ENCODE measurements at places on chromosomes 6 and 20. TPM values are rescaled to one million over a fixed set of nuclear protein-coding genes. Genes with fewer than 3 reads are reported as not detected.

- DNase-seq, result no peak
- no peaks in the 10 kb centered on the region for H3K36me3 ChIP-seq
- H3K4me1 ChIP-seq, result no peaks in the 10 kb centered on the region
- no peaks in the 10 kb centered on the region for H3K27me3 ChIP-seq
- no peak overlapping the region for H3K4me3 ChIP-seq
Measured at GRCh38 chr6:151719070-151719469, 88.4 kb upstream of the ESR1 start.

- no peaks in the 10 kb centered on the region for H3K4me1 ChIP-seq
- DNase-seq, result no peak
- no peaks in the 10 kb centered on the region for H3K36me3 ChIP-seq
- H3K4me3 ChIP-seq, result no peak overlapping the region
- no peak overlapping the region for H3K27ac ChIP-seq
Measured at GRCh38 chr6:48206091-48206490, 95.1 kb upstream of the PTCHD4 start.

DNA sequence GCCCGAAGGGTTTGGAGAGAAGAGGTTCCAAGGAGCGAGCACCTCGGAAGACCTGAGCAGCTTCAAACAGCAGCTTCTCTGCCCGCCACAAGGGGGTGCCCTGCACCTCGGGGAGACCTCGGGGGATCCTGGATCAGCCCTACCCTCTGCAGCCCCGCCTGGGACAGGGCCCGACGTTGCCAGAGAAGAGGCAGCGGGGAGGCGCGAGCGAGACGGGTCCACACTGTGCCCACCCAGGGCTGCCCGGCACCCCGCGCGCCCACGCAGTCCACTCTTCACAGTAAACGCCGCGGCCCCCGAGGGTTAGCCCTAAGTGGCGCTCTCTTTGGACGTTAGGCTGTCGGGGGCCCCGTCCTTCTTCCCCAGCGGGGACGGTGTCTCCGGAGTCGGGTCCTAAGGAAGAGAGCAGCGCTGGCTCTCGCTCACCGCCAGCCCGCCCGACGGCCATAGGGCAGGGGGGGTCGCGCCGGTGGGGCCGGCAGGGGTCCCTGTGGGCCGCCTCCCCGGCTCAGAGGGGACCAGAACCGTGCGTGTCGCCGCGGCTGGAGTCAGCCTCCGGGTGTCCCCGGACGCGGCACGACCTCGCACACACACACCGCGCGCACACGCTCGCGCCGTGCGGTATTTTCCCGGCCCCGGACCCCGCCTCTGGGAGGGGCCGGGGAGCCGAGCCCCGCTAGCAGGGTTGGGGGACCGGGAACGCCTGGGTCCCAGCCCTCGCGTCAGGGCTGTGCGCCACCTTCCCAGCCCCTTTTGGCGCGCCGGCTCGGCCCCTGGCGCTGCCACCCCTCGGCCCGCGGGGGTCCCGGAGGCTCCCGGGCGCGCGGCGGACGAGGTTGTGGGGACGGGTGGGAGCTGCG lies 929 bp downstream of the CDH22 start:
- peaks cover 2% of the 10 kb centered on the region for H3K27me3 ChIP-seq
- H3K36me3 ChIP-seq, result no peaks in the 10 kb centered on the region
- peaks cover 3% of the 10 kb centered on the region for H3K4me1 ChIP-seq
- H3K4me3 ChIP-seq, result peak overlapping the region; percentile 41
- H3K27ac ChIP-seq, result no peak overlapping the region
- DNase-seq, result no peak

GRCh38 chr6:132733814-132734213 lies 20.0 kb upstream of the VNN1 start:
- H3K4me3 ChIP-seq, result no peak overlapping the region
- H3K27ac ChIP-seq, result no peak overlapping the region
- no peaks in the 10 kb centered on the region for H3K27me3 ChIP-seq
- no peaks in the 10 kb centered on the region for H3K4me1 ChIP-seq

Gene RFX6
- total RNA-seq, result 1.8 TPM

Gene EPPIN
- not detected for total RNA-seq

DNA sequence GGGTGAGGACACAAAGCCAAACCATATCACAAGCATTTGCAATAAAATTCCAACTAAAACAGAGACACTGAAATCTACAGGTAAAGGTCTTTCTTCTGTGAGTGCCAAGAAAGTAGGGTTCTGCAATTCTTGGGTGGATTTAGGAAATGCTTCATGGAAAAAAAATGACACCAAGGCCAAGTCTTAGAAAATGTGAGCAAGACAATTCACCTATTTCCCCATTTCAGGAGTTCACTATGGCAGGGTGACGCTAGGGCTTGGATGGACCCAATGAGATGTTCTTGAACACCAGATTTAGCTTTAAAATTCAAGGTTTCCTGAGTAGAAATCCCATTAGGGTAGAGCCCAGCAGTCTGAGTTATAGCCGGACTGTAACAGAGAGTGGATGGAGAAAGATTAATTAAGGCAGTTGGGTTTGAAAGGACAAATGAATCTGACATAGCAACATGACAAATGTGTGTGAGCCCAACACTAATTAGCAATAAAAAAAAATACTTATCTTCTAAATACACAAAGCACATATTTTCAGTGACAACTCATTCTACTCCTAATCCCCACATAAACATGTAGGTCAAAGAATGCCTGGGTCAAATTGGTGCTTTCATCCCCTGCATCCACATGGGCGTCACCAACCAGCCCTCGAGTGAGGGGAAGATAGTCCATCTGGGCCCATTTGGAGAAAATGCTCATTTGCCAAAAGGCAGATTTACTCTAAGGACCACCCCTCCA lies 180.4 kb upstream of the JARID2 start:
- peaks cover 4% of the 10 kb centered on the region for H3K4me1 ChIP-seq
- no peak overlapping the region for H3K27ac ChIP-seq
- H3K27me3 ChIP-seq, result no peaks in the 10 kb centered on the region
- no peaks in the 10 kb centered on the region for H3K36me3 ChIP-seq

Gene HLA-DQB1
- 5.4 TPM for total RNA-seq

GRCh38 chr6:122753688-122754056 lies 25.8 kb upstream of the FABP7 start:
- peak overlapping the region; percentile 33 for H3K4me3 ChIP-seq
- H3K27ac ChIP-seq, result peak overlapping the region; percentile 52

Gene TBXT
- not detected for total RNA-seq

Gene ADGRF5
- total RNA-seq, result 22.5 TPM

DNA sequence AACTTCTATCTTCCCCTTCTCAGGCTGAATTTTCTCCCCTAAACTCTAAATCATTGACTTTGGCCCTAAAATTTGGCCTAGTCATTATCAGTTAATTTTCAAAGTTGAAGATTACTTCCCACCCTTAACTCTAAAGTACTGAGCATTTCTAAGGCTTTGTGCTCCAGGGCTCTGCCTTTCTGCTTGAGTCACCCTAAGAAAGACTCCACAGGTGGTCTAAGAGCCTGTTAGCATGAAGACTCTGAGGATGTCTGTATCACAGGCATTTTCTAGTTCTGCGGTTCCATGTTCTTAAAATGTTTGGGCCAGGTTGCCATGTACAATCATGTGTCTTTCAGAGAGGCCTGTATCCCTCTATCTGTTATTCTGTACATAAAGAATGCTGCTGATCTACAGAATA lies 808.1 kb upstream of the MANEA start:
- no peaks in the 10 kb centered on the region for H3K4me1 ChIP-seq
- no peaks in the 10 kb centered on the region for H3K27me3 ChIP-seq
- no peak overlapping the region for H3K4me3 ChIP-seq
- DNase-seq, result no peak

- no peaks in the 10 kb centered on the region for H3K27me3 ChIP-seq
- H3K27ac ChIP-seq, result no peak overlapping the region
- no peaks in the 10 kb centered on the region for H3K4me1 ChIP-seq
- no peaks in the 10 kb centered on the region for H3K36me3 ChIP-seq
- no peak overlapping the region for H3K4me3 ChIP-seq
- DNase-seq, result no peak
Measured at GRCh38 chr6:10030942-10031537, 383.8 kb downstream of the TFAP2A start.

GRCh38 chr20:9978397-9979004 lies 56.3 kb upstream of the ANKEF1 start:
- H3K36me3 ChIP-seq, result no peaks in the 10 kb centered on the region
- H3K27ac ChIP-seq, result no peak overlapping the region
- no peaks in the 10 kb centered on the region for H3K4me1 ChIP-seq

GRCh38 chr20:23311947-23312506 lies 38.6 kb upstream of the NXT1 start:
- H3K4me1 ChIP-seq, result no peaks in the 10 kb centered on the region
- DNase-seq, result no peak
- no peaks in the 10 kb centered on the region for H3K36me3 ChIP-seq
- no peak overlapping the region for H3K27ac ChIP-seq
- no peak overlapping the region for H3K4me3 ChIP-seq

DNA sequence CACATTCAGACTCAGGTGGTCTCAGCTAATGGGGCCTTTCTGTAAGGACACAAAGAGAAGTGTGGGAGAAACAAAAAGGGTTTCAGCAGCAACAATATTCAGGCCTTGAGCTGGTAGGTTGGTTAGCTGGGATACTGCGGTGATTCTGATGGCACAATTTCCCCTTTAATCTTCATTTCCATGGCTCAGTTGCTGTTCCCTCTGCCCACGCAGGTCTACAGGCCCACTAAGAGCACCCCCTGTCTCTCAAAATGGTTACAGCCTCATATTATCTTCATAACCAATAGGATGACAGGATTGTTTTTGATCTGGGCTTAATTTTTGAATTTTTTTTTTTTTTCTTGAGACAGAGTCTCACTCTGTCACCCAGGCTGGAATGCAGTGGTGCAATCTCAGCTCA lies 48.9 kb downstream of the MYB start:
- DNase-seq, result no peak
- no peaks in the 10 kb centered on the region for H3K4me1 ChIP-seq
- H3K36me3 ChIP-seq, result no peaks in the 10 kb centered on the region
- H3K27me3 ChIP-seq, result no peaks in the 10 kb centered on the region
- no peak overlapping the region for H3K4me3 ChIP-seq

Gene EMILIN3
- 1.3 TPM for total RNA-seq

GRCh38 chr20:6887966-6888365 lies 120.5 kb downstream of the BMP2 start:
- H3K36me3 ChIP-seq, result no peaks in the 10 kb centered on the region
- no peak overlapping the region for H3K4me3 ChIP-seq
- no peak overlapping the region for H3K27ac ChIP-seq
- no peaks in the 10 kb centered on the region for H3K27me3 ChIP-seq

DNA sequence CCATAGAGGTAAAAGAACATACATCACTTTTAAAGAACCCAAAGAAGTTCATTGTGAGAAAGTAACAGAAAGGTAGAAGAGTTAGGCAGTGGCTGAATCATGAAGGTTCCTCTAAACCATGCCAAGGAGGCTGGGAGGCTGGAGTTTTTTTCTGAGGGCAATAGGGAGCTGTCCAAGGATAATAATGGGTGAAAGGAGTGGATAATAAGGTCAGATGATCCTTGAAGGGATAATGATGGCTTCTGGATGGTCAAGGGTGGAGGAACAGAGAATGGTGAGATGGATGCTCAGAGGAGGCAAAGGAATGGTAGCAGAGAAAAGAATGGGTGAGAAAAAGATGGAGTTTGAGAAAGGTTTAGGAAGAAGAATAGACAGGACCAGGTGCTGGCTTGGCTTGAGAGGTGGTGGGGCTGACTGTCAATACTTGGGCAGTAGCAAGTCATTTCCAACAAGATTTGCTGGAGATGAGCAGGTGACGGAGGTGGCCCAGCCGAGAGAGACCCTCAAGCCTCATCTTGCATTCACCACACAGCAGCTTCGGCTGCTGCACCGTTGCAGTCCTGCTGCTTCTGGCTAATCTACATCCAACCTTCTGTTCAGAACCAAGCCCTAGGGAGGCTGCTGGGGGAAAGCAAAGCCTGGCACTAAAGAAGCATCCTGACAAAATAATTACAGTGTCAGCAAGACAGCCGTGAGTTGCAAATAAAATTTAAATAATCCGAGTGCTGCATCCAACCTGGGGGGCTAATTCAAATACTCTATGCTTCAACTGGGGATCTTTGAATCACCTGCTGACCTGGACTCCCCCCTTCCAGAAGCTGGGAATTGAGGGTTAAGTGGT lies 131.2 kb upstream of the KCNG1 start:
- H3K4me3 ChIP-seq, result no peak overlapping the region
- H3K27me3 ChIP-seq, result no peaks in the 10 kb centered on the region
- H3K4me1 ChIP-seq, result no peaks in the 10 kb centered on the region
- no peak for DNase-seq

Gene MLN
- not detected for total RNA-seq

DNA sequence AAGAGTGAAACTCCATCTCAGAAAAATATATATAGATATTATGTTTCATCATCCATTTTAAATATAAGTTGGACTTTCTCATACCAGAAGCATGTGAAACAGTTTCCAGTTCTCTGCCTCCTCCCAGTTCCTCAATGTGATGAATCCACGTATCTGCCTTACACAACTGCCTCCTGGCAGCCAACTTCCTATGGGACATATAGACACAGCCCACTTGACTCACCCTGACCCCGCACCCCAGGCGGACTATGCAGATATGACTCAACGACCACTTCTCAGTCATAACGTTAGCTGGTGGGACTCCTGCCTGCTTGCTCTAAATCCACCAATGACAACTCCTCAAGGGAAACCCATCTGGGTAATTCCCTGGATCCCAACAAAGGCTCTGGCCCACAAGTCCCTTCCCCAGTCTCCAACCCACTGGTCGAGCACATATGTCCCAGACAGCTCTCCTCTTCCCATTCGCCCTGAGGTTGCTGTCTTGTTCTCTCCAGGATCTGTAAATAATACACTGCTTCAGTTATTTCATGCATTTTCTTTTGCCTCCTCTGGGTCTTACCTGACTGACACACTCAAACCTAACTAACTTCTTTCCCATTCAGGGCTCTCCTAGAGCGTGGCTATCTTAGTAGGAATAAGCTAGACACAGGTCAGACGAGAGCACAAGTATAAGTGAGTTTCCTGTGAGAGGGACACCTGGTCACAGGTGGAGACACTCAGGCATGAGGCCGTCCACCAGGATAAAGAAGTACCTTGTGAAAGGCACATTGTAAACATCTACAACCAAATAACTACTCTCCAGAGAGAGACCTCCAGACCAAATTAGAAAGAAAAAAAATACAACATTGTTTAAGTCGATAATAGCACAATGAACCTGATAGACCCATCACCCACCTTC lies 548.5 kb downstream of the CD83 start:
- no peak for DNase-seq
- H3K27ac ChIP-seq, result no peak overlapping the region
- H3K4me1 ChIP-seq, result no peaks in the 10 kb centered on the region
- H3K36me3 ChIP-seq, result no peaks in the 10 kb centered on the region

Gene CD24
- 16.8 TPM for total RNA-seq

All from breast epithelium (tissue), 4 donors.